ENCODE measurements at places on chromosomes 2 and 18.

DNA sequence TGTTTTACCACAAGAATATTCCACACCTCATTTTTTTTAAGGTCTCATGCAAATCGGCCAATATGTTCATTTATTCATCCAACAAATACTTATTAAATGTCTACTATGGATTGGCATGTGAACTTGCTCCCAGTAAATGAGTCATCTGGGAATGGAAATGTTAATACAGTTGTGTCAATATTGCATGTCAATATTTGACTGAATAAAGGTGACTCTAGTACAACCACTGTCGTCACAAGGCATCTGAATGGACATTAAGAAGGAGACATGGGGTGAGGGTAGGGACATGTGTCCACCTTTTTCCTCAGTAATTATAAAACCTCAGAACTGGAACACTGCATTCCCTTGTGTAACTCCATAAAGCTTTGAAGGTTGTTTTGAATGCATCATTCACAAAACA, 365.4 kb downstream of the ADCYAP1 start:
- no peak for DNase-seq

DNA sequence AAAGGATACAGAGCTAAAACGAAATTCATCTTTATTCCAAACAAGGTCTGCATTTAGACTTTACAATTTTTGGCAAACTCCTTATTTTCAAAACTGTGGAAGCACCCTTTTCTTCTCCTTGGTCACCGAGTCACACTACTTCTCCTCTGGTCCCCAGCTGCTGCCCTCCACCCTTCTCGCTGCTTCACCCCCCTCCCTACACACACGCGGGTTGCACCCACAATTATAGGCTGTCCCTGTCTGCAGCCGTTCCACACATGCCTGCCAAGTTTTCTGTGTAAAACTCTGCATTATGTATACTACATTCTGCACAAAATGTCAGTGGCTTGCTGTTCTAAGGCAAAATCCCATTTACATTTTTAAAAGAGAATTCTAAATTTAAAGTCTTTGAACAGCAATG, 63.5 kb downstream of the PTPN2 start:
- DNase-seq: no peak

DNA sequence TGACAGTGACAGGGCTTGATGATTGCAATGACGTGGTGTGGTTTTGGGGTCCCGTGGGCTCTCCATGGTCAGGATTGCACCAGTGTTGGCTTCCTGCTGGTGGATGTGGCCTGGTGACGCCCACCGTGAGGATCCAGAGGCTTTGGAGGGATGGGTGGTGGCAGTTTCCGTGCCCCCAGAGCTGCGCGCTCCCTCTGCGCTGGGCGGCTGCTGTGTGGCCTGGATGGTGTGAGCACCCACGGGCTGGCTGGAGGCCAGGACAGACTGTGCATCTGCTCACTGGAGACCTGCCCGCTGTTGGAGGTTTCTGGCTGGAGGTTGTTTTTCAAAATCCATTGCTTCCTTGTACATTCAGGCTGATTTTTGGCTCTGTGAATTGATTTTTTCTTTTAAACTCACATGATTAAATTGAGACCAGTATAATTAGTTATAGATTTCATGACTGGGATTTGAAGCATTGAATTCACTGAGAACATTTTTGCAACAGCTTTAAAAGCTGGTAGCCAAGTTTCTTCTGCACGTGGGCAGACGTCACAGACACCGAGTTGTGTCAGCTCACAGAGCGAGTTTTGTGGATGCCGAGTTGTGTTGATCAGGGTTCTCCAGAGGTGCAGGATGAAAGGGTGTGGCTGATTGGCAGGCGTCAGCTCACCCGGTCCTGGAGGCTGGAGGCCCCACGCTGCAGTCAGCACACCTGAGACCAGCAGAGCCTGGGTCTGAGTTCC, 72.7 kb downstream of the KCNG2 start:
- no peak for DNase-seq

GRCh38 chr2:20511130-20511529, 64.3 kb downstream of the RHOB start:
- no peak for DNase-seq

DNA sequence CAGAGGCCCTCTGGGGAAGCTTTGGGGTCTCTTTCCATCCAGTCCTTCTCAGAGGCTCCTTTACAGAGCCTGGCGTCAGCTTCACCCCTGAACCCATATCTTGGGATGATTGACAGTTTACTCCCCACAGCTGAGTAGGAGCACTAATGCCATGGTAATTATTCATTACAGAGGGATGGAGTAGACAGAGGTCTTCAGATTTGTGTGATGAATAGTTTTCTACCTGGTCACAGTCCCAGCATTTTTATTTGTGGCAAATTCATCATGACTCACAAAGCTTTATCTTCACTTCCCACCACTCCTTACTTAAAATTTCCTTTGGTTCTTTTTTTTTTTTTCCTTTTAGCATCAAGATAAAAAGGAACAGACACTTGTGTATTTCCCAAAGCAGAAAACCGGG, 104.2 kb downstream of the CCDC85A start:
- no peak for DNase-seq

- no peak for DNase-seq
These were observed 18.1 kb downstream of the DTNB start for GRCh38 chr2:25655316-25655715.

GRCh38 chr18:27363872-27364271, 178.8 kb upstream of the CHST9 start:
- no peak for DNase-seq

DNA sequence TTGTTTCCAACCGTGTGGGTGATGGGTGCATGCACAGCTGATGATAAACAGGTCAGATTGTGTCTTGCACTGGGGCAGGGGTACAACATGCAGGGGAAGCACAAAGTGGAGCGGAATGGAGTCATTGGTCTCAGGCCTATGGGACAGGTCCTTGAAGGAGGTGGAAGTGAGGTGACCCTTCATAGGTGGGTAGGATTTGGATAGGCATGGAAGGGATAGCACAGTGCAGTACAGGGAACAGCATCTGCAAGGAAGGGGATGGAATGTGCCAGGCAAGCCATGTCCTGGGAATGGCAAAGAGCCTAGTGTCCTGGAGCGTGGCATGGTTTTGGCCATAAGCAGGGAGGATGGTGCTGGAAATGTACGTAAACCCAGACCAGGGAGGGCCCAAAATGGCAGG, 143.9 kb downstream of the CAPN13 start:
- DNase-seq: no peak

GRCh38 chr2:30201990-30202389, 29.3 kb upstream of the LBH start:
- no peak for DNase-seq

GRCh38 chr2:11154923-11155380, 315 bp upstream of the SLC66A3 start:
- peak; percentile 99 for DNase-seq

DNA sequence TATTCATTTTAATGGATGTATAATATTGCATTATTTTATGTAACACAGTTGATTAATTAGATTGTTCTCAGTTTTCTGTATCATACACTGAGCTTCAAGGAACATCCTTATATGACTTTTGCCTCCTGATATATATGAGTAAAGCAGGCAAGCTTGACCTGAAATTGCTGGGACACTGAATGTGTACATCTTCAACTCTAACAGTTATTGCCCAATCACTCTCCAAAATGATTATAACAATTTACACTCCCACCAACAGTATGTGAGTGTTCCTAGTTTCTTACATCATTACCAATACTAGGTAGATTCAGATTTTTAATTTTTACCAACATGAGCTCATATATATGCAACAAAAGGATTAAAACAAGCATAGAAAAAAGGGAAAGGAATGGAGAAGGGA, 379.4 kb downstream of the SETBP1 start:
- no peak for DNase-seq

GRCh38 chr2:9008951-9009664, 5.6 kb upstream of the MBOAT2 start:
- DNase-seq: no peak

GRCh38 chr2:95010718-95011117, 14.8 kb upstream of the MAL start:
- DNase-seq: no peak

- DNase-seq: no peak
These were observed 44.4 kb upstream of the CCDC68 start for GRCh38 chr18:55003695-55004094.

GRCh38 chr2:10835052-10835970, 22.7 kb upstream of the PDIA6 start:
- peak; percentile 79 for DNase-seq

DNA sequence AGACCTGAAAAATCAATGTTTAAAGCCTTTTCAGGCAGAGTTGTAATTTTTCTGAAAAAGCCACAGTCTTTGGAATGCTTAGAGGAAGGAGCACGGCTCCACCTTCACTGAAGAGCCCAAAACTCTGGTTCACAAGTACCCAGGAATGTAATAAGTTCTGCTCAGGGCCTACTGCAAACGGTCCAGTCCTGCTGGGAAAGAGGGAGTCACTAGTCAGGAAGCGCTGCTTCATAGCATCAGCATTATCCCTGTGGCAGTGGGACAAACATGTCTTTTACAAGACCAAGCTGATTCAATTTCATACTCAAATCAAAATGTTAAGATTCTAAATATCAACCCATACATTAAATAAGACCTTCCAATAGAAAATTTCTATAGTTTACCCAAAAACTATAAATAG, 152.9 kb upstream of the PGAP1 start:
- DNase-seq: no peak

GRCh38 chr18:23424616-23425015, 28.5 kb upstream of the RIOK3 start:
- DNase-seq: no peak

- no peak for DNase-seq
These were observed 123.5 kb upstream of the PELI1 start for GRCh38 chr2:64267699-64268098.

DNA sequence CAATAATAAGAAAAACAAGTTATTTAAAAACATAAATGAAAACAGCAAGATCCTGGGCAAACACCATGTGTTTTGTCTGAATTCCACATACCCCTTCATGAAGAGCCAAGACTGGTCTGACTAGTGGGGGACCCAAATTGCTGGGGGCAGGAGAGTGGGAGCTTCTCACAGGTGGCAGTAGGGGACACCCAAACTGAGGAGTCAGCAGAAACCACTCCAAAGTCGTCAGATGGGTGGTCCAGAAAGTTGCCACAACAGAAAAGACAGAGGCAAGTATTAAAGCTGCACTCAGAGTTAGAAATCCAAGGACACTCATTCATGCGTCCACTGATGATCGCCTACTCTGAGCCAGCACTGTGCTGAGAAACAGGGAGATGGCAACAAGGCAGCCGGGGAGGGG, 12.3 kb upstream of the LCLAT1 start:
- DNase-seq: no peak

DNA sequence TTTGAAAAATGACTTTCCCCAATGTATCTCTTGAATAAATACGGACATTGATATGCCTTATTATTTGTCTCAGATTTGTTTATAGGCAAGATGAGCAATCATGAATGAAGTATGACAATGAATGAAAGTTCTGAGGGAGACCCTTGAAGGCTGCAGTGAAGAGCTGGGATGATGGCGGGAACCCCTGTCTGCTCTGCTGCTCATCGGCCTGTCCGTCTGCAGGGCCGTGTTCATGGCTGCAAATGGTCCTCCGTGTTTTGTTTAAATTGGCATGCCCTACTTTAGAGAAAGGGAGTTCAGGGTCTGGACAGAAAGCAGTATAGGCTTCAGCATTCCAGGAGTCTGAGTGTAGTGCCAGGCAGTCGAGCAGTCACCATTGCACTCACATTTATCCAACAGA, 1.2 kb upstream of the HS1BP3 start:
- no peak for DNase-seq

- no peak for DNase-seq
These were observed 405.1 kb upstream of the CWC22 start for GRCh38 chr2:180412219-180412618.

- no peak for DNase-seq
These were observed 564.7 kb downstream of the TNS1 start for GRCh38 chr2:217438136-217438535.

- DNase-seq: no peak
These were observed 106.8 kb downstream of the SLC39A10 start for GRCh38 chr2:195763866-195764265.

GRCh38 chr2:96260387-96261260, 5.2 kb downstream of the TMEM127 start:
- peak; percentile 26 for DNase-seq

DNA sequence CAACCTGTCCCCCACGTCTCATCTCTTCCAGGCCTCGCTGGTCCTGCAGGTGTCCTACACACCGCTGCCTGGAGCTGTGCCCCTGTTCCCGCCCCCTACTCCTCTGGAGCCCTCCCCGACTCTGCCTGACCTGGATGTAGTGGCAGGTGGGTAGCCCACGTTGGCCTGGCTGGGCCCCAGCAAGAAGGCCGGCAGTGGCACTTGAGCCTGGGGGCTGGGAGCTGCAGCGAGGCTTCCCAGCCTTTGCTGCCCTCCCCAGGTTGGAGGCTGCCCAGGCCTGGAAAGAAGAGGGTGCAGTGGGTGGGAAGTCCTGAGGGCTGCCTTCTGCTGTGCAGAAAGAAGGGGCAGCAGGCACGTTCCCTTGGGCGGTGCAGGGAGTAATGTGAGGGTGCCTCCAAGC, 58.4 kb downstream of the DYSF start:
- no peak for DNase-seq

- no peak for DNase-seq
These were observed 60.1 kb downstream of the TGIF1 start for GRCh38 chr18:3510024-3510423.

DNA sequence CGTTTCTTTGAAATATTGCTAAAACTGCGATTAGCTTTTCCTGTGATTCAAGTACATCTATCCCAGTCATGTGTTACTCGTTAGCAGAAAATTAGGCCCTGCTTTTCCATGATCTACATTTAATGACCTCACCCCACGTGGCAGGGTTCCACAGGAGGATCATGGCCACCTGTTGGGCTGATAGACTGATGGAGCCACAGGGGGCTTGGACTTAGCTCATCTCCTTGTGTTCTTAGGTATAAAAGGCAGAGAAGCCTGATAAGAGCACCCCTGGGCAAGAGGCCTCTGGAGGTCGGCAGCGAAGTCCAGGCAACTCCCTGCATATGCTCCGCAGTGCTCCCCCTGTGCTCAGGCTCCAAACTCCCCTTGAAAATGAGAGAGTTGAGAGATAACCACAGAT, 12.9 kb downstream of the FZD7 start:
- DNase-seq: no peak

DNA sequence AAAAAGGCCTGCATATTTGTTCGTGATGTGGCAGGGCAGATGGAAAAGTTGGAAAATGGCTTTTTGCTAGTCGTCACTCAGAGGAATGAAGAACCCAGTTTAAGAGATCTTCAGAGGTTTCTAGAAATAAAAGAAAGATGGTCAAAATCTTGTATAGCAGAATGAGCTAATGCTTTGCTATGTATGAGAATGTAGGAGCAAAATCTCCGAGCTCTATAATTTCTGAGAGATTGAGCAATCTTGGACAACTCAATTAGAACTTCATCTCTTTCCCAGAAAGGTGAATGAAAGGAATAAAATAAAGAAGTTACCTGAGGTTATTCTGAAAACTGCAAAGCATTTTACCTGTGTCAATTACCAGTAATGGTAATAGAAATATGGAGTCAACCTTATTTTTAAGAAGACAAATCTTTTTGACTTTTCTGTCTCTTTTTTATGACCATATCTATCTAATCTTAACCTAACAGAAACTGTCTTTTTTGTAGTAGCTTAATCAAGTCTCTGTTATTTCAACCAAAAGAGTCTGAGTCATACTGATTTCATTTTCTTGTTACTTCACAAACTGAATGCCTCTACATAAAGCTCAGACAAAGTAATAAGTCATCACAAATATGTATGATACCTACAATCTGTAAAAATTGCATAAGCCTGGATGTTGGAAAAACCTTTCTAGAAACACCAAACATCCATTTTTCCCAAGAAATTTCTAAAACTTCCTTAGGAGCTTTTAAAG, 32.5 kb downstream of the CCDC68 start:
- DNase-seq: no peak

GRCh38 chr2:150729495-150729955, 242.1 kb upstream of the RND3 start:
- no peak for DNase-seq

GRCh38 chr2:237458519-237458918, 28.5 kb upstream of the MLPH start:
- DNase-seq: no peak

All from activated CD4-positive, alpha-beta T cell treated with anti-CD3 and anti-CD28 coated beads, Interleukin-2, amount 50 U/mL, for 1 hour (primary cell).